BJ (cell line): ENCODE measurements at places on chromosomes 3 and 15.

DNA sequence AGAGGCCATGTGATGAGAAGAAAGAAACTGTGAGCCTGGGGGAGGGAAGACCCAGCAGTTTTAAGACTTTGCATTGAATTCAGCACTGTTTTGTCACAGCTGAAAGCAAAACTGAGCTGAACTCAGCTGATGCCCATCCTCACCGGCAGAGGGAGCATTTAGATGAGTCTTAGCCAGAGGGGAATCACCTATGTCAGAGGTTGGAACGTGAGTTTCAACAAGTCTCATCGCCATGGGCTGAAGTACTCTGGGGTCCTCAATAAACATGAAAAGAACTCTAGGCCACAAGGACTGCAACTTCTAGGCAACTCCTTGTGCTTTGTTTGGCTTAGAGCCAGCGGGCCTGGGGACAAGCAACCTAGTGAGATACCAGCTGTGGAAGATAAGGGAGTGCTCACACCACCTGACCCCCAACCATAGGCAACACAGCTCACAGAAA is 324.5 kb downstream of the TBL1XR1 start:
- DNase-seq: no peak

DNA sequence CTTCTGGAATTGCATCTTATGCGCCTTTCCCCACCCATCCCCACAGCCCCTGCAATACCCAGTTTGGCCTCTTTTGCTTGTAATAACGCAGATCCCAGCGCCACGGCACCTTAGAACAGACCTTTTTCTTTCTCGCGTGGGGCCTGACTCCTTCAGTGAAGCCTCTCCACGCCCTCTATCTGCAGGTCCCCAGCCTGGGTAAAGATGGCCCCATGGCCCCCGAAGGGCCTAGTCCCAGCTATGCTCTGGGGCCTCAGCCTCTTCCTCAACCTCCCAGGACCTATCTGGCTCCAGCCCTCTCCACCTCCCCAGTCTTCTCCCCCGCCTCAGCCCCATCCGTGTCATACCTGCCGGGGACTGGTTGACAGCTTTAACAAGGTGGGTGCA is 594 bp downstream of the CRELD1 start:
- no peak for DNase-seq

DNA sequence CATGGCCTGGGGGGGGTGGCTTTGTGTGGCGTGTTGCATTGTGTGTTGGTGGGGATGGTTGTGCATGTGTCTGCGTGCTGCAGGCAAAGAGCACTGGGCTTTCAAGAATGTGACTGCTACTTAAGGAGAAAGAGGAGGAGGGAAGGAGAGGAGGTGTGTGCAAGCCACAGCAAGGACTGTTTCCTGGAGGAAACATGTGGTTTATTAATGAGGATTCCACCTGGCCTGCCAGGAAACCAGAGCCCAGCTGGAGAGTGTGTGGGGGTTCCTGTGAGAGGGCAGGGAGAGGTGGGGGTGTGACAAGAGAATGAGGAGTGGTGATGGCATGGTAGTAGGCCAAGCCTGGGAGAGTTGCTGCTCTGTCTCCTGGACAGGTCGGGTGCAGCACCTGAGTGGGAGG is 258.1 kb upstream of the ROPN1 start:
- no peak for DNase-seq

- peak; percentile 95 for DNase-seq
Measured at GRCh38 chr3:8555113-8555661, 53.6 kb downstream of the LMCD1 start.

GRCh38 chr15:56923174-56923591 is 4.7 kb downstream of the TCF12 start:
- no peak for DNase-seq

- no peak for DNase-seq
Measured at GRCh38 chr3:10339376-10339955, 18.6 kb upstream of the SEC13 start.

DNA sequence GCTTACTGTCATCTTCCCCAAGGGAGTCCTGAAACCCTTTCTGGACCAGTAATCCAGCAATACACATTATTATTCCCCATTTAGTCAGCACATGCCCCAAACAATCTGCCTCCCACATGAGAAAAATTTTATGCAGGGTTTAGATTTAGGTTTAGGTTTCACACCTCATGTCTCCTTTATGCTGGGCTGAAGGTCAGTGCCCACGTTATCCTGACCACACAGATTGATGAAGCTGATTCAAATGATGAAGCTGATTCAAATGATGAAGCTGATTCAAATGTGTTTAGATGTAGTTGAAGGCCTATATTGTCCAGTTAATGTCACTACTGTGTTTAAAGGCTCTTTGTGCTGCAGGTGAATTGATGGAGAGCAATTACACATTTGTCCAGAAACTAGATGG is 18.1 kb upstream of the ZBED2 start:
- DNase-seq: no peak

DNA sequence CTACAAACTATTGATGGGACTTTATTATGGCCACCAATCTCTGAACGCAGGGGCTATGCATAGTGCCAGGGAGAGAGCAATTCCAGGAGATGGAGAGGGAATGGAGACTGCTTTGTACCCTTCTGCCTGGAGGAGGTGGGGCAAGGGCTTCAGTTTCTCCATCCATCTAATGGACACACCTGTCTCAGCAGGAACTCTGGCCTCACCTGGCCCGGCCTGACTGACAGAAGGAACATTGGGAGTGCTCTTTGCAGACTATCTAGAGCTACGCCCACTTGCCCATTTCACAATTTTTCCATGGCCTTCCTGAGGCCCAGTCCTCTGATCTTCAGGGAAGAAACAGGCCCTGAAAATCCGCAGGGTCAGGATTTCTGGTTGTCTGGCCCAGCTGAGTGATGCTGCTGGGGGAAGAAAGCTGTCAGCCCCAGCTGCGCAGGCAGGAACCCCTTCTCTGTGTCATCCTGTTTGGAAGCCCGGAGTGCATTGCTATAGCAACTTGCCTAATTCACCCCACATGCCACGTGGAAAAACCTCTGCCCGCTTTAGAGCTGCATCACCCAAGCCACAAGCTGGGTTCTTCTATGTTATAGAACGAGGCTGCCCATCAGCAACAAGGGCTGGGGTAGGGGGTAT is 6.4 kb downstream of the ITGA11 start:
- no peak for DNase-seq

GRCh38 chr3:84567796-84568195 is 391.0 kb upstream of the CADM2 start:
- DNase-seq: no peak

DNA sequence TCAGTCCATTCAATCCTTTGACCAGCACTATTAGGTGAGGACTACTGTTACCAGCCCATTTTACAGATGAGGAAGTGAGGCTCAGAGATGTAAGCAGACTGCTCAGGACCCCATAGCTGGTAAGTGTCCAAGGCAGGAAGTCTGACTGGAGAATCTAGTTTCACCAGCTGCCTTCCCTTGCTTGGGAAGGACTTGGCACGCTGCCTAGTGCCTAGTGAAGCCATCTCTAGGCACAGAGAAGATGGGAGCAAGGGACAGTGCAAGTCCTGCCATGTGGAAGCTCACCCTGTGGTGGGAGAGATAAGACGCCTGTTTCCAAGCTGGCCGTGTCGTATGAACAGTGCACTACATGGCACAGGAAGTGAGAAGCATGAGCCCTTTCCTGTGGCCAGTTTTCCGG is 111.8 kb upstream of the TMC3 start:
- no peak for DNase-seq

GRCh38 chr15:78069052-78069414 is 8.5 kb downstream of the TBC1D2B start:
- DNase-seq: no peak

- no peak for DNase-seq
Measured at GRCh38 chr15:99432271-99433025, 133.3 kb upstream of the MEF2A start.

GRCh38 chr15:46344915-46345314 is 710.1 kb downstream of the SQOR start:
- no peak for DNase-seq

DNA sequence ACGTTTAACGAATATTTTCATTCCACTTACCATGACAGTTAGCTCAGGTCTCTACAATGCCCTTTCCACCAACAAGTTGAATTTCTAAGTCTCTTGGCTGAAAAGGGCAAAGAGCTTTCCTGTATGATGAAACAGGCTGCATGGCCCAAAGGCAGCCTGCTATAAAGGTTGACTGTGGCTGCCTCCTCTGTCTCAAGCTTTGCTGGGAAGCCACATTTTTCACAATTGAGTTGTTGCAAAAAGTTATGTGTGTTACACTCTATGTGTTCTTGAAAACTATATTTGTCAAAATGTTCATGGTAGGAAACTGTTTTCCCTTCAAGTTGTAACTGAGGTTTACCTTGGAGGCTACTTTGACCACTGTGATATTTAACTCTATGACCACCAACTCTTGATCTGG is 49.5 kb downstream of the DZIP1L start:
- DNase-seq: no peak
